Stimulated activated CD4-positive, alpha-beta T cell treated with anti-CD3 and anti-CD28 coated beads, Interleukin-1b, Interleukin-23, amount 100 ng/mL, for 1 hour (primary cell): ENCODE measurements at places on chromosomes 4 and X.

DNA sequence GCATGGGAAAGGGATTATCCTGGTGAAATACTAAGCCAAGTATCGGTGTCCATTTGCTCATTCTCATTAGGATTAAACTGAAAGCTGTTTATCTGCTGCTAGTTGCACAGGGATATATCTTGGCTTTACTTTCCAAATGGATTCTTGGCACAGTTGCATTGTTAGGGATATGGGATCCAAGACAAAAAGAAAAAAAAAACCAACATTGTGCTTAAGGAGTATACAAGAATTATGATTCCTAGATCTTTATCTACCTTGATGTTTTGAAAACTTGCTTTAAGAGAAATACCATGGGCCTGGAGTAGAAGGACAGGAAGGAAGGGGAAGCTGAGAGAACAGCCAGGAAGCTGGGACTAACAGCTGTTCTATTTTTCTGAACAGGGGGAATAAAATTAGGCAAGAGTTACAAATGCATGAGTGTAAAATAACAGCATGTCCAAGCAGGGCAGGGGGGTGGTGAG is 107.6 kb downstream of the ATXN3L start:
- no peak for DNase-seq

DNA sequence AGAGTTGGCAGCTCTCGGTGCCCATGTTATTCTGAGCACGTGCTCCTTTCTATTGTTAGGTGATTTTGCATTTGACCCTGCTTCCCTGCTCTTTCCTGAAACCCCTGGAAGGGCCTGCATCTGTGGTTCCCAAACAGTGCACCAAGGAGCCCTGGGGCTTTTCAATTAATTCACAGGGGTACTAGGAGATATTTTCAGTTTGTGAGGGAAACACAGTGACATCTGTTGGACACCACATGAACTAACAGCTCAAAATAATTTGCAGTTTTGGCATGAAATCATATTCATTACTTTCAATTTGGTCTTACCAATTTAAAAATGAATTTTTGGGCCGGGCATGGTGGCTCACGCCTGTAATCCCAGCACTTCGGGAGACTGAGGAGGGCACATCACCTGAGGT is 156.6 kb downstream of the GATB start:
- no peak for DNase-seq

- DNase-seq = no peak
These were observed 672.7 kb downstream of the RPA4 start for GRCh38 chrX:97556359-97556758.

GRCh38 chr4:155403886-155404285 is 27.1 kb upstream of the MAP9 start:
- no peak for DNase-seq

DNA sequence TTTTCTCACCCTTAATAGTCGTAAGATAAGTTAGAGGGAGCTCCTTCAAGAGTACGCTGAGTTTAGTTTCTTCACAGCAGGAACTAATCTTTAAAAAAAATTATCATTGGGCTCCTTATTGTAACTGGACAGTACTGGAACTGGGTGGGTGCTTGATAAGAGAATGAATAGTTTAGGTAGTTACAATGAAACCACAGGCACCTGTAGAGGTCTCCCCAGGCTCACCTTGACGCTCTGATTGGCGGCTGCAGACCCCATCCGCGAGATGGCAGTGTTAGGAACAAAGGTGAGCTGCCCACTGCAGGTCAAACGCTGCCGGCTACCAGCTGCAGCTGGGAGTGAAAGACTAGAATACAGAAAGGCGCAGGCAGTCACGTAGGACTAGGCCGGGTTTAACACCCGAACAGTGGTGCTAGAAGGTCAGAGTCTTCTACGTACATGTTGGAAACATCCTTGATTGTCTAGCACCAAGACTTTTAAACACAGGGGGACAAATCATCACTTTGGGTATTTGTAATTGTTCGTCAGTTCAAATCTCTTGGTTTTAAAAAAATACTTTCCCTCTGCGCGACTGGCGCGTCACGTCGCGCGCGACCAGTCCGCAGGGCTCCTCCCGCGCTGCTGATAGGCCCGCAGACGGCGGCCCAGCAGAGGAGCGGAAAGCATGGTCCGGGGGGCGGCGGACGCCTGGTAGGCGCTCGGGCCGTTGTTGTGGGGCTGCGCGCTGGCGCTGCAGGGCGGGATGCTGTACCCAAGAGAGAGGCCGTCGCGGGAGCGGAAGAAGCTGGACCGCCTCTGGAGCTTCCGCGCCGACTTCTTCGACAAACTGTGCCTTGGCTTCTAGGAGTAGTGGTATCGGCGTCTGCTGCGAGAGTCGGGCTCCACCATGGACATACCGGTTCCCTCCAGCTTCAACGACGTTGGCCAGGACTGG is 45.6 kb downstream of the SMARCA5 start:
- no peak for DNase-seq

- no peak for DNase-seq
These were observed 378.1 kb downstream of the GABRG1 start for GRCh38 chr4:45745741-45746140.

DNA sequence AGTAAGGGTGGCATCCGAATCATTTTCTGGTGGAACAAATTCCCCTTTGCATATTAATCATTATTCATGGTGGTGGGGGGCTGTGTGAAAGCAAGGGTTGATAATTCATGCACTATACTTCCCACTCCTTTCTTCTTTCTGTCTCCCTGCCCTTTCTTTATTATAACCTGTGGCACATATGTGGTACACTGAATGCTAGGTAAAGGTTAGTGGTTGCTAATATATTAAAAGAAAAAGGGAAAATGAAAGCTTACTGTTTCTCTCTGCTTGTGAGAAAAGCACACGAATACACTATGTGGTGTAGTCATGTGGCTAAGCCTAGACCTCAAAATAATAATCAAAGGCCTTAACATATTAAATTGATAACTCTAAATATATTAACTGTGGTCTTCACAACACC is 178.4 kb upstream of the RPS6KA3 start:
- no peak for DNase-seq

DNA sequence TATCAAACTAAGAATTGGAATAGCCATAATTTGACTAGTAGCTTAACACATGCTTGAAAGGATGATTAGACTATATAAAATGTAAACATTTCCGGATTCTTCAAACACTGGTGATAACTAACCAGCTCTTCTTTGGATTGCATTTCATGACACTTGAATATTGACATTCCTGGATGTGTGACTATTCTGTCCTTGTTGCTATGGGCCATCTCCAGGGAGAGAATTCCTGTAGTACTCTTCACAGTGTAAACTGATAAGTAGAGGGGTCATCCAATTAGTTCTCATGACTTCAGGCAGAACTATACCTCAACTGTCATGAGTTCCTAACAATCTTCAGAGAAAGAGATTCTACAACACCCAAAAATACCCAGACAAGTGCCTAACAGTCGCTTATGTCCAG is 1026.7 kb upstream of the TENM3 start:
- DNase-seq = no peak

- no peak for DNase-seq
These were observed 11.8 kb upstream of the PGK1 start for GRCh38 chrX:78092296-78092695.

GRCh38 chr4:110049951-110050925 is 137.6 kb downstream of the EGF start:
- DNase-seq = peak; percentile 24

- no peak for DNase-seq
These were observed 131.2 kb upstream of the PAK3 start for GRCh38 chrX:110964786-110965185.

GRCh38 chr4:113336556-113336955 is 287.1 kb downstream of the ANK2 start:
- no peak for DNase-seq

DNA sequence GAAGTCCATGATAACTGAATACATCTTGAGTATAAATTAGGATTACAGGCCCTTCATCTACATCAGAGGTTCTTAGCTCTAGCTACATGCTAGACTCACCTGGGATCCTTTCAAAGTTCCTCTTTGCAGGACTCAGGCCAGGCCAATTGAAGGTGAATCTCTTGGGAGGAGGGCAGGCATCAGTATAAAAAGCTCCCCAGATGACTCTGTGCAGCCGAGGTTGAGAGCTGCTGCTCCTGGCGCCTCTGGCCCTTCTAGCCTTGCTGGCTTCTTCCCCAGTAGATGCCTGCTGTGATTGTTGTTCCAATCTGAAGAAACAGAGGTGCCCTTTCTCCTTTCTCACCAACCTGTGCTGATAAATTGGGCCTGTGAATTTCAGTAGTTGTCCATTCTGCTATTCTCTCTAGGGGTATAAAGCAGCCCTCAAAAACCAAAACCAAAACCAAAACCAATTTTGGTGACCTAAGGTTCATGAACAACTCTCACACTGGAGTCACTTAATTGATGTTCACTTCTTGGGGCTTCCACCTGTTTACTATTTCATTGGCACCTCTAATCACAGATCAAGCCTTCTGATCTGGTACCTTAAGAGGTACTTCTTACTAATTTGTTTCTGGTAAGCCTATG is 78.7 kb downstream of the SUPT20HL2 start:
- no peak for DNase-seq

- no peak for DNase-seq
These were observed 7.5 kb upstream of the KLHL5 start for GRCh38 chr4:39054497-39054896.

DNA sequence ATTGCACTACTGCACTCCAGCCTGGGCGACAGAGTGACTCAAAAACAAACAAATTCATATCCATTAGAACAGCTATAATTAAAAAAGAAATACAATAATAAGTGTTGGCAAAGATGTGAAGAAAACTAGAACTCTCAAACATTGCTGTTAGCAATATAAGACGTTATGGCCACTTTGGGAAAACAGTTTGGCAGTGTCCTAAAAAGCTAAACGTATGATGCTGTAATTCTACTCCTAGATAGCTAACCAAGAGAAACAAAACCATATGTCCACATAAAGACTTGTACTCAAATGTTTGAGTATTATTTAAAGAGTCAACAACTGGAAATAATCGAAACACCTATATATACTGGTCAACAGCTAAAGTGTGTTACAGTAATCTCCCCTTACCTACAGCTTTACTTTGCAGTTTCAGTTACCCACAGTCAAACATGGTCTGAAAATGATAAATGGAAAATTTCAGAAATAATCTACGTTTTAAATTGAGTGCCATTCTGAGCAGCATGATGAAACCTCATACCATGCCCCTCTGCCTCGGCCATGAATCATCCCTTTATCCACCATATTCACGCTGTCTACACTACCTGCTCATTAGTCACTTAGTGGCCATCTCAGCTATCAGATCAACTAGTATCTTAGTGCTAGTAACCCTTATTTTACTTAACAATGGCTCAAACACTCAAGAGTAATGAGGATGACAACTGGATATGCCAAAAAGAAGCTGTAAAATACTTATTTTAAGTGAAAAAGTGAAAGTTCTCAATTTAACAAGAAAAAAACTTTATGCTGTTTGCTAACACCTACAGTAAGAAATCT is 4.9 kb downstream of the ELF2 start:
- no peak for DNase-seq

DNA sequence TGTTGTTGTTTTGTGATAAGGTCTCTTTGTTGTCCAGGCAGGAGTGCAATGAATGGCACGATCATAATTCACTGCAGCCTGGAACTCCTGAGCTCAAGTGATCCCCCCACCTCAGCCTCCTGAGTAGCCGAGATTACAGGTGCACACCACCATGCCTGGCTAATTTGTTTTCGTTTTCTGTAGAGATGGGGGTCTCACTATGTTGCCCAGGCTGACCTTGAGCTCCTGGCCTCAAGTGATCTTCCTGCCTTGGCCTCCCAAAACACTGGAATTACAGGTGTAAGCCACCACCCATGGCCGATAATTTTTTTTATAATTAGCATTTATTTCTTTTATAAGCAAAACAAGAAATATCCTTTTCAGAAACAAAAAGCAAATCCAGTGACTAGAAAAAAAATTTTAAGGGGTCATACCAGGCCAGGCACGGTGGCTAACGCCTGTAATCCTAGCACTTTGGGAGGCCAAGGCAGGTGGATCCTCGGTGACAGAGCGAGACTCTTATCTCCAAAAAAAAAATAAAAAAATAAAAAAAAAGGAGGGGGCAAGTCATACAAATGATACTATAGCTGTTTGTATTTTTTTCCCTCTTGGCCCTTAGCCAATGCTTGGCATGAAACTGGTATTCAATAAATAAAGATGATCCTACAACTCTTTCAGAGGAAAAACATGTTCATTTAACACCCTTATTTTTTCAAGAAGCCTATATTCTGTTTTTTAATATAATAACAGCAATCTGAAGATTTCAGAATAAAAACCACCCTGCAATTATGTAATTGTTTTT is 3.4 kb downstream of the PLAC8 start:
- no peak for DNase-seq

GRCh38 chrX:41688156-41688555 is 617 bp upstream of the GPR34 start:
- no peak for DNase-seq

- no peak for DNase-seq
These were observed 3.5 kb upstream of the TAB3 start for GRCh38 chrX:30892591-30892990.

DNA sequence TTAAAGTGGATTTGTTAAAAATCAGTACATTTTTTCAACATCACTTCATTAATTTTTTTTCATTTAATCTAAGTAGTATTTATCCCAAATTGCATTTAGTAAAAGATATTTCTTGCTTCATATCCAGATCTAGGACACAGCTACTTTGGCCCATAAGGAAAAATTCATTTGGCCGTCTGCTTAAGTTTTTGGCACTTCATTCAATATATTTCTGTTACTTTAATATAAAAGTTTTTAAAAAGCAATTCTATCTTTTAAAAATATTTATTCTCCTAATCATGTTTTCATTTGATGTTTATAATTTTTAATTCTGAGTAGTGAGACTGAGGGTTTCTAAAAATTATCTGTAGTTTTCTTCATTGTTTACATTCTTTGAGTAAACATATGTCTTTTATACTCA is 28.5 kb downstream of the ANXA10 start:
- no peak for DNase-seq

DNA sequence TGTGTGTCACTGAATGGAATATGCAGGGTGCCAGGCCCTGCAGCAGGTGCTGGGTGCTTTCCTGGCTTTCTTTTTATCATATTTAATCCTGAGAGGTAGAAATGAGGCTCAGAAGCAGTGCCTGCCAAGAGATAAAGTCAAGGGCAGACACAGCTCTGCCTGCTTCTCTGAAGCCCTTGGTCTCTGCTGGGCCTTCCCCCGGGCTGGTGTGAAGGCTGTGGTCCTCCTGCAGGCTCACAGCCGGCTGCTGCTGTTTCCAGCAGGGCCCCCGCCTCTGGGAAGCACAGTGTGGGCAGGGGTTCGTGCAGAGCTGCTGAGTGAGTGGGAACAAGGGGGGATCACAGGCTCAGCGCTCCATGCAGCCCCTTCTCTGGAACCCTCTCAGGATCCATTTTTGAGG is 49.6 kb downstream of the TBC1D14 start:
- no peak for DNase-seq

GRCh38 chr4:159725571-159725970 is 622.7 kb downstream of the RAPGEF2 start:
- no peak for DNase-seq

- DNase-seq = no peak
These were observed 628.9 kb downstream of the TLL1 start for GRCh38 chr4:166501941-166502382.

GRCh38 chr4:123596805-123597204 is 200.2 kb downstream of the SPRY1 start:
- no peak for DNase-seq
